ENCODE measurements at places on chromosomes 3 and 15.

DNA sequence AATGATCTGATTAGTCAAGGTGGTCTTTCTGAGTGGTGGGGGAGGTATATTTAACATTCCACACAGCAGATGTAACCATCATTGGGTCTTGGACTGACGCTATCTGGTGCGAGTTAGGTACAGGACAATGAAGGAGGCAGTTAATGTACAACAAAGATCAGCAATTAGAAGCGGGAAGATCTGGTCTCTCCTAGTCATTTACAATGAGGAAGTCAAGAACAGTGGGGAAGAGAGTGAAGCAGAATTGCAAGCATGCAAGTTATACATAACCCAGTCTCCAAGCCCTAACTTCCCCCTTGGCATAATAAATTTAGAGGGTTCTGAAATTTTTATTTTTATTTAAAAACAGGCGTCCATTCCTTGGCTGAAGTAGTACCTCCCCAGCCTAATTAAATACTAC, 14.1 kb downstream of the GPD1L start:
- no peak for DNase-seq

- no peak for DNase-seq
These were observed 185.7 kb downstream of the CGGBP1 start for GRCh38 chr3:87873136-87873535.

DNA sequence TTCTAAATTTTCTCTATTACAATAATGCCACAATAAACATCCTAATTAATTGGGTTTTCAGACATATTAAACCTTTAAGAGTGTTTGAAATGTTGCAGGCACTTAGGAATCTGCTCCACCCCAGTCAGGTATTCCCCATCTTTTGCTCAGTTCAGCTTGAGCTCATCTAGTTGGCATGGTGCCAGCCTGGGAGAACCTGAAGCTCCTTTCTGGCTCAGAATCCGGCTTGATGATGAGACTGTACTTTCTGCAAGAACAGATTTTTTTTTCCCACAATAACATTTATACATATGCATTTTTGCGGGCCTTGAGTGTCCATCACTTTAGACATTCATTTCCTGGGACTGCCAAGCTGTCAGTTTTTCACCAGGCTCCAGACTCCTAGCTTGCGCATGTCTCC, 7.7 kb upstream of the OXSR1 start:
- DNase-seq: no peak

GRCh38 chr3:10342781-10343180, 21.9 kb upstream of the SEC13 start:
- no peak for DNase-seq

- DNase-seq: no peak
These were observed 459.7 kb downstream of the TBL1XR1 start for GRCh38 chr3:176737480-176738110.

DNA sequence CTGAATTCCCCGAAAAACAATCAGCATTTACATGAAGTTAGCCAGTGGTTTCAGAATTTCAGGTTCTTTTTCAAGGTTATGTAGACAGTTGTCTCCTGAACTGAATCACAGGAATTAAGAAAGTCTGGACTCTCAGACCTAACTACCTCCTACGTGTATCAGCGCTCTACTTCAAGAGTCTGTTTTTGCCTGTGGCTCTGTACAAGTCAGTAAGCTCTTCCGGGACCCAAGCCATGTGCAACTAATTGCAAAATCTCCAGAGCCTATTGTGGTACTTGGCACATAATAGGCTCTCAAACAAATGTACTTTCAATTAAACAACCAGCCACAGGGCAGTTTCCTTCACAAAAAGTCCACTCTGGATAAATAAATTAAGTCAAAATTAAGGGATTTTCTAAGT, 414.2 kb downstream of the PDCD6IP start:
- no peak for DNase-seq

- peak; percentile 2 for DNase-seq
These were observed 333.9 kb upstream of the THRB start for GRCh38 chr3:24828551-24828950.

DNA sequence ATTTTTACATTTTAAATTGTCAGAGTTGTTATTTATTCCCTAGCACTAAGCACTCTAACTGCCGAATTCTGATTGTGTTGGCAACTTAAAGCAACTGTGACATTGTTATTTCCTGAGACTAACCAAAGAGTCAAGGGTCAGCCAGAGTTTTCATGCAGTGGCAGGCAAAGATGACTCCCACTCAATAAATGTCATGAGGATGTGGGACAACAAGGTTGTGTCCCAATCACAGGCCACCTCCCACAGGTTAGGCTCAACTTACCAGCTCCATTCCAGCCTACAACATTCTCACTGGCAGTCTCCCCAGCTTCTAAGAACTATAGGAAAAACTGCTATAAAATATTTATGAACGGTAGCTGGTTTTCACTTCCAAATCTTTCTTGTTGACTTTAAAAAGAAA, 80.1 kb downstream of the RSL24D1 start:
- DNase-seq: no peak

- DNase-seq: no peak
These were observed 16.7 kb upstream of the ZNF280D start for GRCh38 chr15:56749982-56750381.

DNA sequence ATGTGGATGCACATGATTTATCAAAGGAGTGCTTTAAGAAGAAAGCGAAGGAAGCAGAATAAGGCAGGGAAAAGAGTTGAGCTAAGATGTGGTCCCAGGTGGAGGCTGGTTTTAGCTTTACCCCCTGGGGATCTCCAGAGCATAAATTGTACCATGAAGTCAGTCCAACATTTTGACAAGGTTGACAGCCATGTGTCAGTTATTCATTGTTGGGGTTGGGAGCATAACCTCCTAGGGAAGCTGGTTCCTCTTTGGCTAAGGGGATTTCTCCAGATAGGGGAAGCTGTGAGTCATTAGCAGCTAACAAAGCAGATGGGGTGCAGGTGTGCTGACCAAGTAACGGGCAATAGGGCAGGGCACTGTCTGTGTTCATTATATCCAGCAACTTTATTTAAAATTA, 123.7 kb upstream of the IGSF10 start:
- DNase-seq: no peak

- no peak for DNase-seq
These were observed 23.9 kb downstream of the EIF1B start for GRCh38 chr3:40333416-40333815.

DNA sequence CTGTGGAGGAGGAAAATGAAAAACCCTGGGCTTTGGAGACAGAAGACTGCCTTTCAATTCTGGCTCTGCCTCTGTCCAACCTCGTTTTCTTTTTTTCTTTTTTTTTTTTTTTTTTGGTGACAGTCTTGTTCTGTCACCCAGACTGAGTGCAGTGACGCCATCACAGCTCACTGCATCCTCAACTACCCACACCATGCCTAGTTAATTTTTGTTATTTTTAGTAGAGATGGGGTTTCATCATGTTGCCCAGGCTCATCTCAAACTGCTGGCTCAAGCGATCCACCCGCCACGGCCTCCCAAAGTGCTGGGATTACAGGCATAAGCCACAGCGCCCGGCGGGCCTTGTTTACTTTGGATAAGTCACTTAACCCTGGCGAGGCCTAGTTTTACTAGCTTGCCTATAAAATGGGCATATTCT, 66.3 kb upstream of the SLC25A26 start:
- DNase-seq: no peak

DNA sequence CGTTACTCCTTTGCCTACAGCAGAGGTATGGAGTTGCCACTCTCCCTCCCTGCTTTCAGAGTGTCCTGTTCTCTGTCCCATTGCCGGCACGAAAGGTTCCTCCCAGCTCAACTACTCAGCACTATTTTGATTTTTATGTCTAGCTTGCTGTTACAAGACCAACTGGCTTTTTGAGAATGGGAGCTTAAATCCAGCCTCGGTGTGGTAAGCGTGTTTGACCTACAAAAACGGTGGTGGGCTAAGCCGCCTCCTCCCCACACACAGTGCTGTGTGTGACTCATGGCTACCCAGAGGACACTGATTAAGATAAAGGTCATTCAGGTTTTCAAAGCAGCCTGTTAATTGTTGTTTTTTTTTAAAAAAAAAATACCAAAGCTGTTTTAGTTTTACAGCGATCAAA, 64.5 kb downstream of the LRTM1 start:
- DNase-seq: no peak

GRCh38 chr3:115580566-115580965, 42.7 kb upstream of the GAP43 start:
- no peak for DNase-seq

DNA sequence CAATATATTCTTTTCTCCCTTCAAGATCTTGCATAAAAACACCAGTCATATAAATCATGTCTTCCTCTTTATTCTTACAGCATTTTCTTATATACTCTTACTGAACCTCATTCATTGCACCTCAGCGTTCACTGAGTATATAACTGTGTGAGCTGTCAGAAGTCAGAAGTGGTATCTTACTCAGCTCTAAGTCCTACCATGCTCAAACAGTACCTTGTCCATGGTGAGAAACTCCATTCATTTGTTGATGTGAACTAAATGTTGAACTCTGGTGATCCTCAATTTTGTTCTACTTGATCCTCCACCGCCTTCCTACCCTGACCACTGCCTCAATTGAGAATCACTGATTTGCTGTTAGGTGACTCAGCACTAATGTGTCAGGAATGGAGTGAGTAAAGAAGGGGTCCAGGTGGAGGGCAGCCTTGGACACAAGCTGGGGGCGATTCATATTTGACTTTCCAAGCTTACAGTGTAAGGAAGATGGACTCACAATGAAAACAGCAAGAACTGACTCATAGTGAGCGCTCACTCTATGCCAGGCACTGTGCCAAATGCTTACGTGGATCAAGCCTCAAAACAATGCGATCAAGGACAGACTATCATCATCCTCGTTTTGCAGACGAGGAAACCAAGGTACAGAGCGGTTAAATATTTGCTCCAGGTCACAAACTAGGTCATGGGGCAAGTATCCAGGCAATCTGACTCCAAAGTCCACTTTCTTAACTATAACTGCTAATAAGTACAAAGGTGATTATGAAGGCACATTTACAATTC, 13.5 kb upstream of the ZFYVE19 start:
- DNase-seq: peak; percentile 61

- DNase-seq: no peak
These were observed 63.4 kb downstream of the PPARG start for GRCh38 chr3:12352253-12352652.

DNA sequence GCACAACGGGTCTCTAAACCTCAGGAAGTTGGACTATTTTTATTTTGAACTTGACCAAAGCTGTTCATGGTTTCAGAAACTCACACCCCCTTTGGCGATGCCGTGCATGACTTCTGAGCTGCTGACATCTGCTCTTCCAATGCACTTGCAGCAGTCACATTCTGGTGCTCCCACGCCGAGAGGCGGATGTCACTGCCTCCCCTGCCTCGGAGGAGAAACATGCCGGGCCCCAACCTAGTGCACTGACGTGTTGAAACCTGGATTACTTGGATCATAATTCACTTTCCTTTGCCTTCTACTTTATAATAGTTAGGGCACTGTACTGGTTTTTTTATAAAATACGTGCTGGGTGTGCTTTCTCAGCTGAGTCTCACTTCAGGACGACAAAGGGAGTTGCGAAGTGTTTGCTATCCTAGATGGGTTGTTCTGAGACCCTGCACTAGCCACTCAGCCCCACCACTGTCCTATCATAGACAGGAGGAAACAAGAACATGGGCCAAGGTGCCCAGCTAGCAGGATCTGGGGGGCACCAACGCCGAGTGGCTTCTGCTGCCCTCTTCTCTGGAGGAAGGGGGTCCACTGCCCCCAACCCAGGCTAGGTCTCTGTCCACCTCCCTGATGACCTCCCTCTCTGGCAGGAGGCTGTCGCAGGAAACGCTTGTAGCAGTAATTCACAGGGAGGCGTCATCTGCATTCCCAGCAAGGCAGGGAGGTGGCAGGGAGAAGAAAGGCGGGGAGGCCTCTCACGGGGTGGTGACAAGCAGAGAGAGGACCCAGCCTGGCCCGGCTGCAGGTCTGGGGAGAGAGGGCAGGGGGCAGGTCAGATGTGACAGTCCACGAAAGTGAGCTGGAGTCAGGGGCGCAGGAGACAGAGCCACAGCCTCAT, 158.8 kb upstream of the IQSEC1 start:
- no peak for DNase-seq

GRCh38 chr15:88542342-88542733, 4.1 kb downstream of the DET1 start:
- DNase-seq: no peak

GRCh38 chr3:12815078-12815477, 18.6 kb downstream of the CAND2 start:
- no peak for DNase-seq

GRCh38 chr3:65703820-65704219, 334.9 kb downstream of the MAGI1 start:
- DNase-seq: no peak

DNA sequence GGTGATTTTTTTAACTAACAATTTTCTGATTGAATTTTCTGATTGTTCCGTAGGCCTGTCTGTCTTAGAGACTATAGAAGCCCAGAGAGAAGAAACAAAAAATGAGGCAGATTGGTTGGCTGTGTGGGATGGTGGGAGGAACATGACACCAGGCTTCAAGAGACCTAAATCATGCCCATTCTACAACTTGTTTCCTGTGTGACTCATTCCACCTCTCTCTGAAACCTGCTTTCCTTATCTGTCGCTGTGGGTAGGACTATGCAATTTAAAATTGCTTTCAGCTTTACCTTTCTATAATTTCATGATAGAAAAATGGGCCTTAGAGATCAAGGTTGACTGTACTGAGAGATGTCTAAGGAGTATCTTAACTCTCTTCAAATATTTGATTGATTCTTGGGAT, 44.5 kb downstream of the OXNAD1 start:
- no peak for DNase-seq

DNA sequence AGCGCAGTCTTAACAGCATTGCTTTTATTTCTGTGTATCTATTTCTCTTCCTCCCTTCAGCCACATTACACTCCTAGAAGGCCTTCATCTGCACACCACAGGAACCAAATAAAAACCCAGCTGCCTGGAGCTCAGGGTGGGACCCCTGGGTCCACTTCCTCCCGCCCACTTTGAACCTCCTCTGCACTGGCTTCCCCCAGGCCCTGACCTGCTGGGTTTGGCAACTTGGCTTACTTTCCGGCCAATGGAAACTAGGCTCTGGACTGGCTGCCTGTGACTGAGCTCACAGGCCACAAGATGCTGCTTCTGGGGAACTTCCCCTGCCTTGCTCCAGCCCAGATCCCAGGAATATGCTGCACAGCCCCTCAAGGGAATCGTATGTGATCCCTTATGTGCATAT, 89.8 kb downstream of the SEMA5B start:
- no peak for DNase-seq

GRCh38 chr15:48409623-48410022, 78.4 kb downstream of the DUT start:
- no peak for DNase-seq

GRCh38 chr3:197222937-197223370, 75.5 kb downstream of the DLG1 start:
- no peak for DNase-seq

GRCh38 chr3:175301741-175302140, 442.6 kb downstream of the NAALADL2 start:
- DNase-seq: no peak

GRCh38 chr3:184177767-184178306, 3.2 kb downstream of the AP2M1 start:
- no peak for DNase-seq

- no peak for DNase-seq
These were observed 138.0 kb downstream of the SRGAP3 start for GRCh38 chr3:9111417-9111816.

All from mucosa of descending colon (tissue), 3 donors.